ENCODE measurements at places on chromosomes 12 and 14.

DNA sequence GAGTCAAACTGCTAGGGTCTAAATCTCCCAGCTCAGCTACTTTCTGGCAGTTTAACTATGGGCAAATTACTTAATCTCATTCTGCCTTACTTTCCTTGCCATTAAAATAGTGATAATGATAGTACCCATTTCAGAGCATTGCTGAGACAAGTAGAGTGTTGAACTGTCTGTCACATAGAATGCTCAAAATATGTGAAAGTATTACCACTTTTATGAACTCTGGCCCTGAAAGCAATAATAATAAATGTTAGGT is 19.9 kb downstream of the SRGAP1 start:
- no peak for DNase-seq

GRCh38 chr12:123475246-123475703 is 17.3 kb downstream of the SNRNP35 start:
- no peak for DNase-seq

- DNase-seq, result no peak
Observed at GRCh38 chr12:107660235-107660634, 25.4 kb upstream of the PWP1 start.

DNA sequence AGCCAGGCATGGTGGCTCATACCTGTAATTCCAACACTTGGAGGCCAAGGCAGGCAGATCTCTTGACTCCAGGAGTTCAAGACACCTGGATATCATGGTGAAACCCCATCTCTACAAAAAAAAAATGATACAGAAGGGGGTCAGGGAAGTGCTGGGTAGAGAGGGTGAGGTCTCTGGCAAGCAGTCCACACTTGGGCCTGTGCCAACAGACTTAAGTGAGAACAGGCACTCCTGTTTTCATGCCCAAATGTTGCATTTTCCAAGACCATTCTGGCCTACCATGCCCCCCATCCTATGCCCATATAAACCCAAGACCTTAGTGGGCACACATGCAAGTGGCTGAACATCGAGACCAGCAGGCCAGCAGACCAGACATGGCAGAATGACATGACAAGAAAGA is 16.0 kb upstream of the CMAS start:
- DNase-seq, result no peak

- DNase-seq, result peak; percentile 66
Observed at GRCh38 chr12:13099066-13099843, 4.2 kb downstream of the GSG1 start.

DNA sequence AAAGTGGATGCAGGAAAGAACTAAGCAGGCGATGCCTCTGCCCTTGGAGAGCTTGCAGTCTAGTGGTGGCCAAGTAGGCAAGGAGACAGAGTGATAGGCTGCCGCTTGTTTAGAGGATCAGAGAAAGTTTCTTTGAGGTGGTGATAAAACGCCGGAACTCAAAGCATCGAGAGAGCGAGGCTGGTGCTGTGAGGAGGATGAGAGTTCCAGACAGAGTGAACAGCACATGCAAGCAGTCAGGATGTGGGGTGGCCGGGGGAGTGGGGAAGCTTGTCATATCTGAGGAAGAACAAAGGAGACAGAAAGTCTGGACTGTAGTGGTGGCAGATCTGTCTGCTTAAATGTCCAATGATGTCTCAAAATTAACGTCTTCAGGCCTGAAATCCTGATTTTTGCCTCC is 319.7 kb downstream of the SNAPC1 start:
- DNase-seq, result no peak

GRCh38 chr14:50396631-50397389 is at the start of gene CDKL1:
TSS of gene CDKL1 (minus strand) at chr14:50396881. CDS start at chr14:50395868, 1,013 bp downstream.
- DNase-seq, result peak; percentile 16

DNA sequence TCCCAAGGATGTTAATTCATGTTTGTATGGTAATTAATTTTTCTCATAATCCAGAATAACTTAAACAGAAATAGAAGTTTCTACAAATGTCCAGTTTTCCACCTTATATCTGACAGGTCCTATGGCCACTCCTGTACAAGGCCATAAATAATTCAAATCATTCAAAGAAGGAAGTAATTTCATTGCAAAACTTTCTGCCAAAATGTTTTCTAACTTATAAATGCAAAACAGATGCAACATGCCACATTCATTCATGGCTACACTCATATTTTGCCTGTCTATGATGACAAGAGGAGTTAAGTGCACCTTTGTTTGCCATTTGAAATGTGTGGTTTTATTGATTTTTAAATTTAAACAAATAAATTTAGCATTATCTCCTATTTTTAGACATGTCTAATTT is 34.4 kb downstream of the ITPR2 start:
- DNase-seq, result no peak

DNA sequence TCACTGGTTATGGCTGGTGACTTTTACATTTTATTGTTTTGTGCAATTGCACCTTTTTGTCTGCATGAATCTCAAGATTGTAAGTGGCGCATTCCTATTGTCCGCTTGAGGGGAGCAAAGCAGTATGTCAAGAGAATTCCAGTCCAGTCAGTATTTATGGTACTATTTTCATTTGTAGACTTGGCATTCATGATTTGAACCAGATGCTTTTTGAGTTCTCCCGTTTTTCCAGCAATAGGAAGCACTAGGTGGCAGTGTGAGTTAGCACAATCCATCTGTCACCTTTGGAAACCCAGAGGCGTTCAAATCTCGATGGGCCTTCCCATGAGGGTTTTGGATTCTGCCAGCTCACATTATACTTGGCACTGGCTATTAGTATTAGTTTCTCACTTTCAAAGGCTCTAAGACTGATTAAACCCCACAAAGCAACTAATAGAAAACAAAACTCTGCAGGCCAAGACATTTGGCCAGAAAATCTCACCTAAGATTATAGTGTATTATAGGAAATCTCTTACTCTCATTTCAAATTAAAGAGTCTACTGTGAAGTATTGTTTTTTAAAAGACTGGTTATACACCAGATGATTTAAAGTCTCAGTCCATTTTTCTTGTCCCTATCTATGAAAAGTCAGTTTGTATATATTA is 2.2 kb downstream of the DACT1 start:
- DNase-seq, result peak; percentile 28

- DNase-seq, result peak; percentile 100
Observed at GRCh38 chr12:95204141-95204866, 13.0 kb downstream of the FGD6 start.

DNA sequence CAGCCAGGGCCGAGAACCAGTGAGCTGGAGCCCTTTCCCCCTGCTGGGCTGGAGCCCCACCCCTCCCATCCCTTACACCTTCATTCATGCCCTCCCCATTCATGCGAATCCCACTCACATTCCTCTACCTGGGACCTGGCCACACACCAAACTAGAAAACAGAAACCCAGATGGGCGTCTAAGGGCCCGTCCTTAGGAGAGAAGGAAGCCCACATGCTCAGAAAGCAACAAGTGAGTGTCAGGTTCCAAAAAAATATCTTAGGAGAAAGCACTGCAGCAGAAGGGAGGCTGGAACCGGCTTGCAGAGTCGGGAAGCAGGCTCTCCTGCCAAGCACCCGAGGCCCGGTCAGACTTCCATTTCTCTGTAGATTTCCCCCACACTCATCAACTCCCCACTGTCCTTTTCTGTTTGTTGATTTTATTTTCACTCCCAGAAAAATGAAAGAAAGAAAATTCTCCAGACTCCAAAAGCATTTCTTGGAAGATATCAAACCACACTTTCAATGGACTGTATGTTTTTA is 13.6 kb downstream of the BCL11B start:
- peak; percentile 63 for DNase-seq

DNA sequence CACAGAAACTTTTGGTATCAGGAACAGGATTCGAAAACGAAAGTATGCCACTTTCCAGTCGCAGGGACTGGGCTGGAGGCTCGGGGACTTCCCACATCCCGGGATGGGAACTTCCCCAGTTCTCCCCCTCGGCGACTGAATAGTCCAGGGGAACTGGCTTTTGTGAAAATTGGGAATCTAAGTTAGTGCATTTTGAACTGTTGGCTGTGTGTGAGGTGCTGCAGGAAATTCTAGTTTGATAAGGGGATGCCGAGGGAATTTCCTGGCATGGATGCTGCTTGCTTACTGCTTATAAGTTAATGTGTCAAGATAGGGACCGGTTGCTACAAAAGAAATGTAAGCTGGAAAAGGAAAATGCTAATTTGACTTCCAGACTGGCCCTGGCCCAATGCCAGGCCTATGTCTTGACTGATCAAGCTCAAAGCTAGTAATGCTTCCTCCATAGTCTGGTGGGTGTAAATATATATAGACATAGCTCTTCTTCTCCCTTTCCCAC is 73.4 kb upstream of the EIF5 start:
- peak; percentile 46 for DNase-seq

GRCh38 chr14:73788701-73789551 is 62.7 kb upstream of the PTGR2 start:
- no peak for DNase-seq

GRCh38 chr12:98360401-98360800 is 155.0 kb upstream of the TMPO start:
- no peak for DNase-seq

- peak; percentile 93 for DNase-seq
Observed at GRCh38 chr12:92551853-92552397, 150.9 kb upstream of the PLEKHG7 start.

GRCh38 chr12:77727442-77728001 is 103.2 kb upstream of the NAV3 start:
- no peak for DNase-seq

DNA sequence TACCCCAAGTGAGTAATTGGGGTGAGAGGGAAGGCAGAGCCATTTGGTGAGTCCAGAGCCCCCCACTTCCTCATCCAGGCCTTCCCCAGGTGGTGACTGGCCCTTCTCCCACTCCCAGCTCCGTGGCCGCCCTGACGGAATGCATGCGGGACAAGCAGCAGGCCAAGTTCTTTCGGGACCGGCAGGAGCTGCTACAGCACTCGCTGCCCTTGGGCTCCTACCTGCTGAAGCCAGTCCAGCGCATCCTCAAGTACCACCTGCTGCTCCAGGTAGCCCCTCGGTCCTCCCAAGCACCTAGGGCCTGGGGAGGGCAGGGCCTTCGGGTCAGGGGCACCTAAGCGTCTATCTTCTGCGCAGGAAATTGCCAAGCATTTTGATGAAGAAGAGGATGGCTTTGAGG is 26.5 kb downstream of the PLEKHG3 start:
- DNase-seq, result no peak

DNA sequence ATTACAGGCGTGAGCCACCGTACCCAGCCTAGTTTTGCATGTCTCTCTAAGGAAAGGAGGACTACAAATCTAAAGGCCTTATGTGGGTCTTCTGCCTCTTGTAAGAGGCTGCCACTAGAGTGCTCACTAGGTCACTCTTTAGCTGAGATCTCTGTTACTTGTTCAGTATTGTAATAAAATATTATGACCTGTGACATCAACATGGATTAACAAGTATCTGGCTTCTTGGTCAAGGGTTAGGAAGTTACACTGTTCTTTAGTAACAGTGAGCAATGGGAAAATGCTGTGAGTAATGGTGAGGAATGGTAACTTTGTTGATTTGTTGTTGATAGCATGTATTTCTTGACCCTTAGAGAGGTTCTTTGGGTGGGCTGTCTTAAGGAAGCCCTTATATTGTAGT is 50.5 kb downstream of the ERC1 start:
- no peak for DNase-seq

DNA sequence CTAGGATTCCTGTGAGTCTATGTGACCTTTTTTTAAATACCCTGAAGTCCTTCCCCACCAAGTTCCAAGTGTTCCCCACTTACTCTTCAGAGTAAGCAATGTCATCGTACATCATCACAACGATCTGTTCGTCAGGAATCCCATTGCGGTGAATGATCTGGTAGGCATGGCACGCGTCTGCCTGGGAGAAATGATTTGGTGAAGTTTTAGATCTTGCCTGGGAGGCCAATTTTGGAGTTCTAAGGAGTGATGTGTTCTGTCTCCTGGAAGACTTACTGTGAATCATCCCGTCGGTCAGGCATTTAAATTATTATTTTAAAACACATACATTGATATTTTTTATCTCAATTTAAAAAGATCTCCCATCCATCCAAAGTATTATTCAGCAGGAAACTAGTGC is 29.8 kb downstream of the LGMN start:
- no peak for DNase-seq
